ENCODE measurements at places on chromosomes 11 and 22. TPM values are rescaled to one million over a fixed set of nuclear protein-coding genes. Genes with fewer than 3 reads are reported as not detected.

Gene OMP
- total RNA-seq = not detected

Gene OR51B4
- total RNA-seq = not detected

Gene UBQLNL
- total RNA-seq = 0.76 TPM

Gene MS4A6E
- total RNA-seq = 9.4 TPM

- no peak overlapping the region for H3K27ac ChIP-seq
- no peaks in the 10 kb centered on the region for H3K27me3 ChIP-seq
- no peak for DNase-seq
- H3K36me3 ChIP-seq = peaks cover 21% of the 10 kb centered on the region
Measured at GRCh38 chr11:74212533-74212932, 41.4 kb downstream of the PPME1 start.

GRCh38 chr11:65663639-65664200 is 1.0 kb upstream of the RELA start:
- peaks cover 32% of the 10 kb centered on the region for H3K4me1 ChIP-seq
- peak overlapping the region; percentile 99 for H3K27ac ChIP-seq
- peaks cover 18% of the 10 kb centered on the region for H3K36me3 ChIP-seq
- H3K27me3 ChIP-seq = no peaks in the 10 kb centered on the region
- peak overlapping the region; percentile 86 for H3K4me3 ChIP-seq

GRCh38 chr11:86741839-86742805 is 58.2 kb upstream of the PRSS23 start:
- DNase-seq = no peak
- no peaks in the 10 kb centered on the region for H3K36me3 ChIP-seq
- peak overlapping the region; percentile 85 for H3K27ac ChIP-seq
- H3K4me1 ChIP-seq = peaks cover 40% of the 10 kb centered on the region
- H3K4me3 ChIP-seq = no peak overlapping the region
- H3K27me3 ChIP-seq = no peaks in the 10 kb centered on the region

- H3K27ac ChIP-seq = no peak overlapping the region
- no peak overlapping the region for H3K4me3 ChIP-seq
- no peak for DNase-seq
- H3K27me3 ChIP-seq = no peaks in the 10 kb centered on the region
Measured at GRCh38 chr22:23392420-23393121, 187.5 kb downstream of the IGLL1 start.

DNA sequence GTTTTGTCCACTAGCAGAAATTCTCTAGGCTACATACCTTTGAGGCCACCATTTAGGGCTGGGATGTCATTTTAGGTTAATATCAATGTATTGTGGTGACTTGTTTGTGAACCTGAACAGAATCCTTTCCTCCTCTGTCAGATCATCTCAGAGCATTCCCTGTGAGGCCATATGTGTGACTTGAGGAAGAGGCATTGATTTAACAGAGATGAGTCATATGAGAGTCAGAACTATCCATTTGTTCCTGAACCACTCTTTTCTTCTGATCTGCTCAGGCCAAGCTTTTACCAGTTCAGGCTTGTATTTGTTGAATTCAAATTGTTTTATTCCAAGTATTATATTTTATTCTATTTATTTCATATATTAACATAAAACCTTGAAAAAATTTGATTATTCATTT is 6.9 kb upstream of the OR4C6 start:
- no peaks in the 10 kb centered on the region for H3K36me3 ChIP-seq
- H3K4me3 ChIP-seq = no peak overlapping the region
- H3K27ac ChIP-seq = no peak overlapping the region
- no peaks in the 10 kb centered on the region for H3K4me1 ChIP-seq
- H3K27me3 ChIP-seq = no peaks in the 10 kb centered on the region
- DNase-seq = no peak

- H3K27ac ChIP-seq = no peak overlapping the region
- H3K4me1 ChIP-seq = peaks cover 6% of the 10 kb centered on the region
- H3K4me3 ChIP-seq = no peak overlapping the region
Measured at GRCh38 chr11:61732705-61733104, 19.7 kb upstream of the MYRF start.

DNA sequence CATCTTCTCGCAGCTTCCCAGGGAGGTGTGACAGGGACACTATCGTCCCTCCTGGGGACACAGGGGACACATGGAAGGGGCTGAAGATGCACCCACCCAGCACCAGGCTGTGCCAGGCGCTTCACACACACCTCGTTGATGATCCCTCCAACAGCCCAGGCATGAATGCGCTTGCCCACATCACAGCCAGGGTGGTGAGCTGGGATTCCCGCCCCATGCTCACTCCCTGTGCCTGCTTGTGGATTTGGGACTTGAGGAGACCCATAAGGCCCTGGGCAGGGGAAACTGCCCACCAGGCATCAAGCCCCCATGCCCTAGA is 57.8 kb downstream of the OTOG start:
- no peak overlapping the region for H3K27ac ChIP-seq
- no peak for DNase-seq
- H3K4me3 ChIP-seq = no peak overlapping the region
- H3K36me3 ChIP-seq = no peaks in the 10 kb centered on the region

DNA sequence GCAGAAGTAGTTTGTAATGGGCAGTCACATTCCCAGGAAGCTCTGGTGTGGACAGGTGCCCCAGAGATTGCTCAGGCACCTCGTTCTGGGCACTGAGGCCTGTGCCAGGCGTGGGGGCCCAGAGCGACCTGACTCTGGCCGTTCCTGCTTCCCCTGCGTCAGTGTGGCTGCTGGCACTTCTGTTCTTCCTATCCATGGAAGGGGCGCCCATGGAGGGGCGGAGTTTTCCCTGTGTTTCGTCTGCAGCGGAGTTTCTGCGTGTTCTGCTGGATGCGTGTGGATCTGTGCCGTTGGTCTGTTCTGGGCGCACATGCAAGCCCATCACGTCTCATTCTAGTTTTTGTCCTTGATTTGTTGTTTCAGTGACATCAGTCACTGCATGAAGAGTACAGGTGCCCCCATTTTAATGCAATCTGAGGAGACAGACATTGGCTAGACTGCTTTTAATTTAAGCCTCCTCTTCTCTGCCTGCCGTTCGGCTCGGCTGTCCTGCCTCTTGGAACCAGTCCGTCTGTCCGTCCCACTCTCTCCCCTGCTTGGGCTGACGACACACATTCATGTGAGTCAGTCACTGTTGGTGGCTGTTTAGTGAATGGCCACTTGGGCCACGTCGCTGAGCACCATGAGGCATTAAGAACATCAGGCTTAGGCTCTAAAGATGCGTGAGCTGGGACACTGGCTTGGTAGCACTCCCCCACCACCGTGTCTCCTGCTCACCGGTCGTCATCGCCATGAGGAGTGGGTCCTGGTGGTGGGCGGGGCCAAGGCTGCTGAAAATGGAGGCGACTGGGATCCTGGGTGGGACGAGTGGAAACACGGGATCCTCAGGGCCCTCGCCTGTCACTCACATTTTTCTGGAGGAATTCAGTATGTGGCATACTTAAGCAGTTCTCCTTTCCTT is 255.8 kb downstream of the TBC1D22A start:
- no peak overlapping the region for H3K4me3 ChIP-seq
- H3K27ac ChIP-seq = no peak overlapping the region
- no peaks in the 10 kb centered on the region for H3K4me1 ChIP-seq
- DNase-seq = no peak

DNA sequence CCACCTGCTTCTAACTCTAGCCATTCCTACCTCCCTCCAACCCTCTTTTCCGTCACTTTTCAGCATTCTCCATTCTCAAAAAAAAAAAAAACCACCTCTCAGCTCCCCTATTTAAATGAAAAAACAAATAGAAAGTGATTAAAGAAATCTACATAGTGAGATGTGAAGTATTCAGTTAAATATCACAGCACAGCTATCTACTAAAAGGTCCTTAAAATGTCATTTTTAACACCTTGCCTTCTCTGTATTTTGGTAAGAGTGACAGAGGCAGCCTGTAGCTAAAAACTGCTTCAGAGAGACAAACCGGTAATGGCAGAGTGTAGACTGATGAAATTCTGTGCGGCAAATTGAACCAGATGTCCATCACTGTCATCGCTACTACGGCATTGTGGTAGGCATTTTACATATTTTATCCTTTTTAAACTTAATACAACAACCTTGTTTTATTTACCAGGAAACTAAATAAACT is 346 bp upstream of the ALG9 start:
- H3K4me3 ChIP-seq = peak overlapping the region; percentile 84
- no peak for DNase-seq
- no peaks in the 10 kb centered on the region for H3K27me3 ChIP-seq
- peaks cover 9% of the 10 kb centered on the region for H3K36me3 ChIP-seq

GRCh38 chr11:34890089-34890488 is 26.1 kb downstream of the APIP start:
- H3K27me3 ChIP-seq = no peaks in the 10 kb centered on the region
- H3K36me3 ChIP-seq = no peaks in the 10 kb centered on the region
- H3K4me3 ChIP-seq = no peak overlapping the region
- DNase-seq = no peak
